Dorsolateral prefrontal cortex (tissue), 122 donors: ENCODE measurements at places on chromosomes 7 and 10. TPM values are rescaled to one million over a fixed set of nuclear protein-coding genes. Genes with fewer than 3 reads are reported as not detected.

Gene NPFFR1
- total RNA-seq, result 1.7 TPM

Gene PPP1R9A
- total RNA-seq, result 78.7 TPM

Gene ASB13
- total RNA-seq, result 30.5 TPM

Gene UCN3
- not detected for total RNA-seq

Gene RAMP3
- 6.9 TPM for total RNA-seq

Gene TAS2R5
- total RNA-seq, result 7.5 TPM

Gene RAB19
- total RNA-seq, result not detected

Gene PIK3AP1
- total RNA-seq, result 10.1 TPM

Gene MYOZ1
- total RNA-seq, result 2.4 TPM

Gene MEOX2
- 0.85 TPM for total RNA-seq

Gene LHFPL3
- total RNA-seq, result 11.8 TPM

Gene CLEC2L
- 50.1 TPM for total RNA-seq

Gene MOGAT3
- not detected for total RNA-seq

Gene PRPF18
- total RNA-seq, result 32.6 TPM

Gene ATP6V1F
- total RNA-seq, result 251 TPM

DNA sequence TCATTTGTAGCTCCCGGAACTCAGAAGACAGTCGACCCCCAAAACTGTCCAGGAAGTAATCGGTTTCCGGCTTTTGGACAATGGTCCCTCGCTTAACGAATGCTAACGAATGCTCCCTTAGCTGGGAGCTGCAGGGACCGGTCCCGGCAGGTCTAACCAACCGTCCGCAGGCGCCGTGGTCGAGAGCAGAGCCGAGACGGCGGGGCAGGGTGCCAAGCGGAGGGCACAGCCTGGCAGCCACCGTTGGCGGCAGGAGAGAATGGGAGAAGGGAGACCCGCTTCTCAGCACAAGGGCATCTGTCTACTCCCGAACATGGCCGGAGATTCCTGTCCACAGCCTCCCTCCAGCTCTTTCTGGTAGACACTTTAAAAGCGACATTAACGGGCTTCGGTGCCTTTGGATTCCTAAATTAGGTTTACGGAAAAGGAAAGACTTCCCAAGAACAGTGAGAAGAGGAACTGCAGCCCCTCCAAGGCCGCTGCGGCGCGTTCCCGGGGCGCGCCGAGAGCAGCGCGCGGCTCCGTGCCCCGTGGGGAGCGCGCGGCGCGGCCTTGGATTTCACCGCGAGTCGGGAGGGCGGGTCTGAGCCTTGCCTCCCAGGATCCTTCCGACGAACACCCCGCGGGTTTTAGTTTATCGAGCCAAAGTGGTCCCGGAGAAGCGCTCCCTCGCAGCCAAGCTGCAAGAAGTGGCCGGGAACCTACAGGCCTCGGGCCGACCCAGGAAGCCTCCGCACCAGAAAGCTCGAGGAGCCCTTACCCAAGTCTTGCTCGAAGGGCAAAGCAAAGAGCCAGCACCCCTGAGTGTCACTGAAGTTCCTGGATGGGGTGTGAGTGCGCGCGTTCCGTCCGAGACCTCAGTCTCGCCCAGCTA, 3.6 kb upstream of the TBX20 start:
- no peak for DNase-seq

GRCh38 chr7:23654508-23654907, 25.5 kb upstream of the FAM221A start:
- DNase-seq, result no peak

- no peak for DNase-seq
Measured at GRCh38 chr10:12333380-12334185, 15.8 kb upstream of the CAMK1D start.

- no peak for DNase-seq
Measured at GRCh38 chr10:100396605-100397004, 49.6 kb downstream of the SCD start.

- DNase-seq, result no peak
Measured at GRCh38 chr7:44261240-44261639, 60.5 kb downstream of the YKT6 start.

- no peak for DNase-seq
Measured at GRCh38 chr10:127550861-127551260, 1.8 kb downstream of the NPS start.

DNA sequence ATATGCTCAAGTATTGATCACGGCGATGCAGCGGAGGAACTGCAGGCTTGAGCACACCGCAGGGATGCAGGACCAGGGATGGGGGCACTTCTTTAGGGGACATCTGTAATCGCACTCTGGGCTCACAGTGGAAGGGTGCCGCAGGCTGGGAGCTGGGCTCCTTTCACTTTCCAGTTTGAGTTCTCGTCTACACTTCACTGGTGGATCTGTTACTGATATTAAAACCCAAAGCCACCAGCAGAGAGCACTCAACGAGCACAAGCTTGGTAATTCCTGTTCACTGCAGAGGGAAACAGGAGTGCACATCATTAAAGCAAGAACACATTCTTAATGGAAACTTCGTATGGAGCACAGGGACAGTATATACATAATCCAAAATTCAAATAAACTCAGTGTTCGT, 91.3 kb downstream of the PARD3 start:
- no peak for DNase-seq

DNA sequence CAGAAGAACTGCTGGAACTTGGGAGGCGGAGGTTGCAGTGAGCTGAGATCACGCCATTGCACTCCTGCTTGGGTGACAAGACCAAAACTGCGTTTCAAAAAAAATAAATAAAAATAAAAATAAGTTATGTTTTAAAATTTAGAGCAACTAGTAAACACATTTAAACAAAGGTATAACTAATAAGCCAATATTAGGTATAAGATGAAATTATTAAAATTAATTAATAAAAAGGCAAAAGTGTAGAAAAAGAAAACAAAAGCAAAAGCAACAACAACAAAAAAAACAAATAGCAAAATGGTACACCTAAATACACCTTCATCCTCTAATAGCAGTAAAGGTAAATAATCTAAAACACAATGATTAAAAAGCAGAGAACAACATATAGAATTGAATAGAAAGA, 6.2 kb upstream of the OR6B1 start:
- no peak for DNase-seq

DNA sequence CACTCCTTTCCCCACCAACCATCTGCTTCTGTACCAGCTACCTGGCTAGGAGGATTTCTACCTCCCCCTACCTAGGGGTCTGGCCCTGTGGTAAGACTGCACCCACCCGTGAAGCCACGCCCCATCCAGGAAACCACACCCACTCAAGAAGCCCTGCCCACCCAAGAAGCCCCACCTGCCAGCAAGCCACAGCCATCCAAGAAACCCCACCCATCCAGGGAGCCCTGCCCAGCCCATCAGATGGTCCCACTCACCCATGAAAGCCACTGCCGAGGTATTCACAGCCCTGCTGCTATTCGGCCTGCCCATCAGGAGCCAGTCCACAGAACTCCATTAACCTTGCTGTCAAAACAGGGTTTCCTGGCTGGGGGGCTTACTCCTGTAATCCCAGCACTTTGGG, 15.6 kb upstream of the MUC3A start:
- no peak for DNase-seq

DNA sequence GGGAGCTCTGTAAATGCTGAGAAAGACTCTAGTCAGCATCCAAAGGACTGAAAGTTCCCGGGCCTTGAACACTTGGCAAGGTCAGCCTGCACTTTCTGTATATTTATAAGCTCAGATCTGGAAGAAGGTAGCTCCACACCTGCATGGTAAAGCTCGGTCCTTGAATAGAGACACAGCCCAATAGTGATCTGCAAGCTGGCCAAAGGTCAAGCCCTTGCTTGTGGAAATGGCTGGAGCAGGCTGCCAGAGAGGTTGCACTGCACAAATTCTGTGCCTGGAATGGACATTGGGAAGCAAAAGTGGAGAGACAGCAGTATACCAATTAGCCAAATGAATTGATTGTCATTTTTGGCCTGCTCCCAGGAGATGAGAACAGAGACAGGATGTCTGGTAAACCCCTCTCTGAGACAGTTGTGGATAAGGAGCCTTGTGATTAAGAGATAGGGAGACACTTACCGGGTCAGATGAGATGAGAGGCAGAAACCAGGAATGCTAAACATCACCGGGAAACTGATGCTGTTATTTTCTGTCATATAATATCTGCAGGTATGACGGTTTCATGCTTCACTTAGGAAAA, 8.0 kb upstream of the FRA10AC1 start:
- no peak for DNase-seq

GRCh38 chr7:127828843-127829500, 177.0 kb downstream of the SND1 start:
- DNase-seq, result no peak

GRCh38 chr10:102604439-102604841, 39.8 kb upstream of the TRIM8 start:
- no peak for DNase-seq

GRCh38 chr7:120436487-120437060, 163.6 kb downstream of the KCND2 start:
- DNase-seq, result no peak

- DNase-seq, result no peak
Measured at GRCh38 chr7:57775396-57776088, 325.6 kb downstream of the ZNF716 start.

DNA sequence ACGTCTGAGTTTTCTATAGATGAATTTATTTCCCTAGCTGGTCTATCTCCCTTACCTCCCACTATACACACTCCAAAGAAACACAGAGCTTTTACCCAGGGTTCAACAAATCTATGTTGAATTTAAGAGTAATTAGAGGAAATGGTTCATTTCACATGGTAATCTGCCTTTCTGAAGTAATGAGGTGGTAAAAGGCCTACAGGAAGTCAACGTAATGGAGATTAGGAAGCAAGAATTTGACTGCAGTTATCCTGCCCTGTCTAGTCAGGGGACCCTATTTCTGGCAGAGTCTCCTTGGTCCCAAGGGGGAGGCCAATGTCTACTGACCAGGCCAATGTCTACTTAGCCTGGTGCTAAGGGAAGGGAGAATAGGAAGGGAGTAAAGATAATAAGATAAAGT, 21.4 kb upstream of the SIRT1 start:
- DNase-seq, result no peak

DNA sequence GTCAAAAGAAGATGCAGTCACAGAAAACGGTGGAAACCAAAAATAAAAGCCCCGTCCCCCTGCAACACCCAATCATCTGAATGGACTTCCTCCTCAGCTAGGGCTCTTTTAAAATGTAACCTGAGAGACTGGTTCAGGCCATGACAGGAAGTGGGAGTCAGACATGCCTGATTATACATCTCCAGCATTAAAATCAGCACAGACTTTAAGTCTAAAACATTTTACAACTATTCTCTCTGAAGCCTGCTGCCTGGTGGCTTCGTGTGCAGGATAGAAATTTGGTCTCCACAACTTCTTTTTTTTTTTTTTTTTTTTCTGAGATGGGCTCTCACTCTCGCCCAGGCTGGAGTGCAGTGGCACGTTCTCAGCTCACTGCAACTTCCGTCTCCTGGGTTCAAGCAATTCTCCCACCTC, 30.3 kb downstream of the HACD1 start:
- DNase-seq, result no peak

DNA sequence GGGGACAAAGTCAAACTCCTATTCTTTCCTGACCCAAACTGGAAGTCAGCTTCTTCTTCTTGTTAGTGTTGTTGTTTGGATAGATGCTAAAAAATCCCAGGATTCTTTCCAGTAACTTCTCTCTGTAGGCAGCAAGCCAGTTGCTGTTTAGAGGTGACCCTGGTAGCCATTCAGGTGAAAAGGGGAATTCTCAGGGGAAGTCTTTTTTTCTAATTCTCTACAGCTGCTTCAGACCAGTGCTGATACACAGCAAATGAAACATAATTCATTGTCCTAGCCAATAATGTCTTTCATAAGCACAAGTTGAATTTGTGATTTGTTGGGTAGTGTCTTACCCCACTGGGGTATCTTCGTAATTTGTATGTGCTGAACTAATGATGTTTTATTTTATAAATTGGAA, 357.3 kb downstream of the BBS9 start:
- DNase-seq, result no peak

DNA sequence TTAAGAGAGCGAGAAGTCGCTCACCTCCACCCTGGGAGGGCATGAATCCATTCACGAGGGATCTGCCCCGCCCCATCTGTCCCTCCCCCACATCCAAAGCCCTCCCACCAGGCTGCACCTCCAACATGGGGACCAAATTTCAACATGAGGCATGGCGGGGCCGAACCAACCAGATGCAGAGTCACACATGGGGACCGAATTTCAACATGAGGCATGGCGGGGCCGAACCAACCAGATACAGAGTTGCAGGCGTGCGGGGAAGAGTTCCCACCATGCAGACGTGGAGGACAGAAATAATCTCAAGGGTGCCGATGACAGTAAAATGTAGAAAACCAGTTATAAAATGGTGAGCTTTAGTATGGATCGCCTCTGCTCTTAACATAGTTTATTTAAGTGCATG, 564.4 kb downstream of the DNAJB6 start:
- no peak for DNase-seq

GRCh38 chr10:110093722-110094121, 85.9 kb downstream of the ADD3 start:
- DNase-seq, result no peak

GRCh38 chr7:133674079-133674763, 421.3 kb downstream of the EXOC4 start:
- no peak for DNase-seq

DNA sequence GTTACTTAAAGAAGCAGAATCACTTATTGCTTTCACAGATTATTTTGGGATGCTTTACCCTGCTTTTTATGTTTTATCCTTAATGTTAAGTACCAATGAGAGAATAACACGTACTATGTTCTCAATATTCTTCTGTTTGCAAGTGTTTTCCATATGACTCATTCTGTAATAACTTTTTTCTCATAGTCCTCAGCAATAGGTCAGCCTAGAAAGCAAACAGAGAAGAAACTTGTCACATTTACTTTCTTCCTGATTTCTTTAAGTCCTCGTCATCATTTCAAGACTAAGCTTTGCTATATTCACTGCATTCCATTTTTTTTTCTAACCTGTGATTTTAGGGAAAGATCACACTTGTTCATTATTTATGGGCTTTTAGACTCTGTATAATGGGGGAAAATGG, 6.8 kb upstream of the AGR2 start:
- DNase-seq, result no peak

GRCh38 chr7:140940898-140941297, 16.2 kb upstream of the BRAF start:
- DNase-seq, result no peak

- DNase-seq, result no peak
Measured at GRCh38 chr10:70874061-70874460, 14.3 kb downstream of the PCBD1 start.

GRCh38 chr7:29783671-29784070, 22.6 kb upstream of the WIPF3 start:
- DNase-seq, result no peak

- DNase-seq, result no peak
Measured at GRCh38 chr10:122306282-122306681, 35.2 kb downstream of the BTBD16 start.

GRCh38 chr7:37032258-37032601, 307.9 kb upstream of the AOAH start:
- no peak for DNase-seq
